ENCODE measurements at places on chromosomes 3 and 15. TPM values are rescaled to one million over a fixed set of nuclear protein-coding genes. Genes with fewer than 3 reads are reported as not detected.

DNA sequence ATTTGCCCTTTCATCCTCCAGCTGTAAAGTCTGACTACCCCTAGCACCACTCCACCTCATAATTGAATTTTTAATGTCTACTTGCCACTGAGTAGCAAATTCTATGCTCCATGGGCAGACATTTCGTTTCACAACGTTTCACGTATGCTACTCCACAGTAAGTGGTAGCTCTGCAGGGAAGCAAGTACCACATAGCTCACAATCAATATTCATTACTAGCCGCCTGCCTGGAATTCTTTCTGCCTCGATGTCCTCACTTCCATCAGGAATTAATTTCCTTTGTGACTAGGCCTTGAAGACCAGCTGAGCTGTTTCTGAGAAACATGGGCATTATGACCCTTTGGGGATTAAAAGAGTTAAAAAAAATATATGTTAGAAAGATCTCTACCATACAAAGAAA lies 15.3 kb downstream of the NPTN start:
- DNase-seq = no peak

- DNase-seq = no peak
Observed at GRCh38 chr3:27789420-27789819, 67.3 kb upstream of the EOMES start.

DNA sequence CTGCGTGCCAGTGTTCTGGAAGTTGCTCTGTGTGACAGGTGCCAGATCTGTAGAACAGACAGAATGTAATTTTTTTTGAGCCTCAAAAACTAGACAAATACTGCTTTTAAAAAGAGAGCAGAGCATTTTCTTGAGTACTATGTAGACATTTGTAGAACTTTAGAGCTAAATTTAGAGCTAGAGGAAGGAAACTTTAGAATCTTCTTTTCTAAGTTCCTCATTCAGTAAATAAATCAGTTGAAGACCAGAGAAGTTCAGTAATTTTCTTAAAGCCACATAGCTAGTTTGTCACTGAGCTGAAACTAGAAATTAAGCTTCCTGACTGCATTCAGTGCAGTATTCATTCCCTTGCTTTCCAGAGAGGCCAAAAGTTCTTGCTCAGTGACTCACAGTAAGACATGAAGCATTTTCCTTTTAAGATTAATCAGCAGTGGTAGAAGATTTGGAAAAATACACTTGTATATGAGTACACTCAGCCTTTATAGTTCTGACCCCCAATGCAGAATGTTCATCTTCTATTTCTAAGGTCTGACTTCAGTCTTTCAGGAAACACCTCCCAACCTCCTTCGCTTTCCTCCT lies 83.6 kb upstream of the TSEN2 start:
- no peak for DNase-seq

Gene SEMA3B
- total RNA-seq = 63.4 TPM

Gene RTP3
- total RNA-seq = not detected

GRCh38 chr15:99509686-99510461 lies 55.9 kb upstream of the MEF2A start:
- DNase-seq = no peak

Gene THBS1
- total RNA-seq = 462 TPM

Gene ARL14
- 5.2 TPM for total RNA-seq

Gene SV2B
- total RNA-seq = 4.5 TPM

DNA sequence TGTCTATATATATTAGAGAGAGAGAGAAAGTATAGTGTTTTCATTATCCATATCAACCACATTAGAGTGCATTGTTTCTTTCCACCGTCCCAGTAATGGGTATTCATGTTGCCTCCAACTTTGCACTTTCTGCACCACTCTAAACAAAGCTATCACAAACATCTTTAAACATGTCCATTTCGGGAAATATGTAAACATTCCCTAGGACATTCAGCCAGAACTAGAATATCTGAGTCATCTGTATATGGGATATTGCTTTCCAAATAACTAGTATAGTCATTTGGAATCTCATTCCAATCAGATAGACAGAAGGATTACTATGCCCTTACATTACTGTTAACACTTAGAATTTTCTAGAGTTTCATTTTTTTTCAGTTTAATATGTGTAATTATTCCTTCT lies 914.9 kb upstream of the EPHA6 start:
- DNase-seq = no peak

Gene ARPP19
- 170 TPM for total RNA-seq

- no peak for DNase-seq
Observed at GRCh38 chr3:134395103-134395502, 20.9 kb upstream of the AMOTL2 start.

DNA sequence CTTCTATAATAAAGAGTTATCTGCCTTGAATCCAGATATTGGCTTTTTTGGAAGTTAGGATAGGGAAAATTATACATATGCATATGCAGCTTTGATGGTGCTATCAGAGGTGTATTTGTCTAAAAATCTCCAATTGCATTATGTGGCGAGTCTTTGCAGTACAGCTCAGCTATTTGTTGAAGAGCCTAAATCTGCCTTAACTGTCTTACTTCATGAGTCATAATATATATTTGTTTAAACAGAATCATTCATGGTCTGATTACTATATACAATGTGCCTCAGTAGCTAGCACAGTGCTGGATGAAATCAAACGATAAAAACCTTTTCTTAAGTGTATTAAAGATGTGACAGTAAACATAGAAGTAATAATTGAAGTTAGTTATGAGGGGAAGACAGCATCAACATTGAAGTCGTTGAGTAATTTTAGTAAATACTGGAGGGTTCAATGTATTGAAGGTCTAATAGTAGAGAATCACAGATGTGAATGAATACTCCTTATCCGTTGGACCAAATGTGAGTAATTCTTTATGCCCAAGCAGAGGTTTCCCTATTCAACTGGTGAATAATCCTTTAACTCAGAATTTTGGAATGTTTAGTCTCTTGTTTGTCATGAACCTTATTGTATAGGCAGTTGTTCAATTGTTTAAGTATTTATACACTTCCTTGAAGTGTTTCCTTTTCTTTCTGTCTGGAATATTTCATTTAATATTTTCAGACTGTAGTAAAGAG lies 74.8 kb upstream of the NAALADL2 start:
- no peak for DNase-seq

Gene ANO10
- 33.3 TPM for total RNA-seq

DNA sequence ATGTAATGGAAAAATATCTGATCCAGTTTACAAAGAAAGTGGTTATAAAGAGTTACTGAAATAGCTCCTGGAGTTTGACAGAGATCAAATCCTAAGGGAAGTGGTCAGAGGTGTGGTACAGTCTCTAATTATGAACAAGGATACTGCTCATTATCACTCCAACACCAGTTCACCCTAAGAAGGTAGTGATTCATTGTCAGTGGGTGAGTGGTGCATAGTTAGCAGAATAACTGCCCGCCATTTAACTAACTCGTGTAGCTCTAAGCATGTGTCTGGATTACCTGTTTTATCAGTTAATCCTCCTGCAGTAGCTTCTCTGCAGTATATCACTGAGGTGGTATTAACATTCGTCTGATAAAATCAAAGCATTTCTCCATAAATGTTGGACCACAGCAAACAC lies 700.1 kb downstream of the NLGN1 start:
- DNase-seq = no peak

DNA sequence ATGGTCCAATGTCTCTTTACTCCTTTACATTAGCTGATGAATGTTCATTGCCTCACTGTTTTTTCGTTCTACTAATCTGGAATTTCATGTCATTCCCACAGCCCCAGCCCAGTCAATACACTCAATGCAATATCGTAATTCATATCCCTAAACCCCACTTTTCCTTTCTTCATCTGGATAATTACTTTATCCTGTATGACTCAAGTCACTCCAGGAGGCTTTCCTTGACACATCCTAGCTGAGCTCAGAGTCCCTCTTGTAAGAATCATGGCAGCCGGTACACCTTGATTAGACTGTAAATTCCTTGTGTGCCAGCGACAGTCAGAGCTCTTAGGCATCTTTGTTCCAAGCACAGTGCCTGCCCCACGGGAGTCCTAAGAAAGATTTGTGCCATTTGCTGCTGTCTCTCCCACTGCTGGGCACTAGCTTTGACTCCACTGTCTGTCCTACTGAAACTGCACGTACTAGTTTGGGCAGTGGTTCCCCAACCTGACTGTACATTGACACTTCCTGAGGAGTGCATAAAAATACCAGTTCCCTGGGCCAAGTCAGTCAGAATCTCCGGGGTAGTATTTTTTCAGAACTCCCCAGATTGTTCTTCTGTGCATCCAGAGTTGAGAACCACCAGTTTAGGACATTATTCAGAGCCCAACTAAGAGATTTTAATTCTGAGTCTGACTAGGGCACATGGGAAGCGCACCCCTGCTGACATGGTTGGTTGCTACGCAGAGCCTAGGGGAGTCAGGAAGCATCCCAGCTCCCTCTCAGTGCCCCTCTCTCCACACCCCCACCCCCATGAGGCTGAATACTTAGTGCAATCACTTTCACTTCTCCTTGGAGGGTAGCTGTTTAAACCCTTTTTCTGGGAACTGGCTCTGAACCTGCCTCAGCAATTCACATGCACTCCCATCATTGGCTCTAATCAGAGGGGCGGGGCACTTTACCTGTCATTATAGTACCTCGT lies 19.5 kb upstream of the C3orf70 start:
- no peak for DNase-seq

GRCh38 chr15:37979671-37980409 lies 45.4 kb downstream of the TMCO5A start:
- DNase-seq = no peak

- no peak for DNase-seq
Observed at GRCh38 chr3:147661916-147662315, 252.8 kb downstream of the ZIC1 start.

DNA sequence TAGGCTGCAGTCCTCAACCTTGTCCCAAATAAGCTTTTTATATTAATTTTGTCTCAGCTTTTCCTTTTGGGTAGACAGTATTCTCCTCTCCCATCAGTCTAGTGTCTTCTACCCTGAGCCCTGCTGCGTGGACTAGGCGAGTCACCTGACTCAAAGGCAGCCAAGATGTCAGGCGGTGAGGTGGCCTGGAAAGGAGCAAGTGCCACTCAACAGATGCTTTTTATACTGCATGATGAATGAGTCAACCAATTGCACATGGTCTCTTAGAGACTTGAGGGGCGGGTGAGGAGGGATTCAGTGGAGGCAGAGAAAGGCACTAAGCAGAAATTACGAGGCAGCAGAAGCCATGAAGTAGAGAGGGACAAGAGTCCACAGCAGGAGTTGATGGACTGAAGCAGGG lies 95.9 kb downstream of the FRMD4B start:
- DNase-seq = no peak

- no peak for DNase-seq
Observed at GRCh38 chr3:187720337-187720670, 17.9 kb upstream of the RTP2 start.

Gene UBA3
- 100 TPM for total RNA-seq

DNA sequence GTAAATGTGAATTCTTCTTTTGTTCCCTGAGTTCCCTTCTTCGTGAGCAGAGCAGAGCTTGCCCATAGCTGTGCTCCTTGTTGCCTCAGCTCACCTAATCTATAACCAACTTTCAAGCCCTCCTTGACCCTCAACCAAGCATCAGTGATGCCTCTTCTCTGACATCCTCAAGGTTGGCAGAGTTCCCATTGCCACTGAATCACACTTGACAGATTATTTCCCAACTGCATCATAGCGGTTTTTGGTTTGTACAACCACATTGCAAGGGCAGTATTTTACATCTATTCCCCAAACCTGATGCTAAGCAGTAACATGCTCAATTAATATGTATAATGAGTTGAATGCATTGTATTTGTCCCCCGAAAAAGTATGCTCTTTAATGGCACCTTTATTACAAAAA lies 133.0 kb upstream of the SNTN start:
- DNase-seq = no peak

DNA sequence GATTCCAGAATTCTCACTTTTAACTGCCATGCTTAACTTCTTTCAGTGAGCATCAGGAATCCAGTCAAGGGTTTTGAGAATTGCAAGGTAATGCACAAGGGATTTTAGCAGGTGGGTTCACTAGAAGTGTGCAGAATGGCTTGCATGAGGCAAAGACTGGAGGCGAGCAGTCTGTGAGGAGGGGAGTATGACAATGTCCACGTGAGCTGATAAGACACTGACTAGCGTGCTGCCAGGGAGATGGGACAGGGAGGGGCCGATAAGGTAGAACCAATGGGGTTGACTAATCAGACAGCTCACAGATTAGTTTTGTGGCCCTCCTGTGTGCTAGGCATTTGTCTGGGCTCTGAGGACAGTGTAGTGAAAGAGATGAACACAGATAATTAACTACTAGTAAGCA lies 102.0 kb upstream of the DAZL start:
- no peak for DNase-seq

- DNase-seq = no peak
Observed at GRCh38 chr3:52218937-52219650, 6.4 kb downstream of the TLR9 start.

- peak; percentile 35 for DNase-seq
Observed at GRCh38 chr15:60507596-60508424, 28.9 kb upstream of the ICE2 start.

Gene CCR8
- total RNA-seq = not detected

Gene CRYGS
- 2.7 TPM for total RNA-seq

Gene GOLGA6L26
- not detected for total RNA-seq

DNA sequence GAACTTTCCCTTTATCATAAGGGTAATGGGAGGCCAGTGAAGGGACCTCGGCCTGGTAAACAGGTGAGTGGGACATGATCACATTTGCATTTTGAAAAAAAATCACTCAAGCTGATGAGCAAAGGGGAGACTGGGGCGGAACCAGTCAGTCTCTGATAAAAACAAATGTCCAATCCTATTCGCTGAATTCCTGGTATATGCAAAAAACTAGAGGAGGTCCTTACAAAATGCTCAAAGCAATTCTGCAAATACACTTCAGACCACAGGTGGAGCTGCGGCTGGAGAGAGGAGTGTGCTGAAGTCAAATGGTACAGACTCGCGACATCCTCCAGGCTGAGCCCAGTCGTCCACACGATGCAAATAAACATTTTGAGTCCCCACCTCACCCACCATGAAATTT lies 166.7 kb downstream of the FOXP1 start:
- DNase-seq = no peak

DNA sequence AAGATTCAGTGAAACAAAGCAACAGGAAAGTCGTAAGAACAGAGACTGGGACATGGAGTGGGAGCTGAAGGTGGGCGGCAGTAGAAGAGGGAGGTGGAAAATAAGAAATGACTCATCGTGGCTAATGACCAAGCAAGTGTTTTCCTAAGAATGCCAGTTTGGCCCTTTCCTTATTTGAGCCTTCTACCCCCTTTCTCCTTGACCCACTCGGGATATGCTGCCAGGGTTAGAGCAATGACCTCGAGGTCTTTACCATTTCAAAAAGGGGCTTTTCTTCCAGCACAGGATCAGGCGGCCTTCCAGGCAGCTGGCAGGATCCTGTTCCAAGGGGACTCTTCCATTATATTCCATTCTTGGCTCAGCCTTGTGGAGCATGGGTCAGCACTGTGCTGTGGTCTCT lies 241.1 kb downstream of the RYR3 start:
- no peak for DNase-seq

DNA sequence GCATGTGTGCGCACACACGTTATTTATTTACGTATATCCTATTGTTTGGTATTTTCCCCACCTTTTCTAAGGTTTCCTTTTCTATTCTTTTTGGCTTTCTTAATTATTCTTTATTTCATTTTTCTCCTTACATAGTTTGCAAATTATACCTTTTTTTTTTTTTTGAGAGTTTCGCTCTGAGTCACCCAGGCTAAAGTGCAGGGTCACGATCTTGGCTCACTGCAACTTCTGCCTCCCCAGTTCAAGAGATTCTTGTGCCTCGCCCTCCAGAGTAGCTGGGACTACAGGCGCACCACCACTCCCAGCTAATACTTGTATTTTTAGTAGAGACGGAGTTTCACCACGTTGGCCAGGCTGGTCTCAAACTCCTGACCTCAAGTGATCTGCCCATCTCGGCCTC lies 20.0 kb upstream of the CILP start:
- DNase-seq = no peak

- DNase-seq = no peak
Observed at GRCh38 chr3:190620886-190621608, 107.2 kb downstream of the IL1RAP start.
